Endothelial cell (in vitro differentiated cells): ENCODE measurements at places on chromosomes 7 and 10.

DNA sequence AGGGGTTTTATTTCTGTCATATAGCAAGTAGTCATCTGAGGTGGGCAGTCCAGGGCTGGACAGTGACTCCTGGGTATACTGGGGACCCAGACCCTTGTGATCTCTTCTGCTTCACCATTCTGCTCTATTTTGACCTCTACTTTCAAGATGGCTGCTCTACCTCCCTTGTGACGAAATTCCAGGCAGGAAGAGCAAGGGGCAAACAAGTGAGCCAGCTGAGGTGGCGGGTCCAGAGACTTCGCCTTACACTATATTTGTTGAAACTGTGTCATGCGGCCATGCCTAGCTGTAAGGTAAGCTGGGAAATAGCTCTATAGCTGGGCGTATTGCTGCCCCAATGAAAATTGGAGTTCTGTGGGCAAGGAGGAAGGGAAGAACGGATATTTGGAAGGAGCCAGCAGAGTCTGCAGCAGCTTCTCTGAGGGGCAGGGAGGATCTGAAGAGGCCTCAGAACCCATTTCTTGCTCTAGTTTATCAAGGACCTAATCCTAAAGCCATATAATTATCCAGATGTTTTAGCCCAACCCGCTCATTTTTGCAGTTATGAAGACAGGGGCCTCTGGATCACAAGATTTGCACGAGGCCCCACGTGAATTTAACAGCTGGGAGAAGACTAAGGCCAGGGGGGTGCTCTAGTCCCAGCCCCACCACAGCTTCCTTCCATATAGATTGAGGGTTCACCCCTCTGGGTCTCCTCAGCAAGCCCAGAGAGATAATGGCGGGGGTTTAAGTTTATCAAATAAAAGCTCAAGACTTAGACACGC lies 7.7 kb upstream of the CPA1 start:
- DNase-seq: no peak

DNA sequence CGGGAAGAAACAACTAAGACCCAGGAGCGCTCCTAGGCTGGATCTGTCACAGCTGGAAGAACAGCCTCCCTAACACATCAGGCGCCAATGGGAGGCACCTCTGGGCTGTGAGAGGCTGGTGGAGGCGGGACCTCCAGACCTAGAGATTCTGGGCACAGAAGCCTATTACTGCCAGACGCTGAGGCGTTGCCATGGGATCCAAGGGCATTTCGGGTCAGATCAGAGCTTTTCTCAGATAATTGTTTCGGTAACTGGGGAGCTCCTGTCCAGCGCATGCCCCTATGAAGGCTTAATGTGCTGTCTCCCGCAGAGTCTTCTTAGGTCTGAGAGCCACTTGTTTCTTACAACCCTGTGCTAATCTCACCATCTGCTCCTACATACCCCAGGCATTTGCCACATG lies 339.2 kb downstream of the ZNF716 start:
- DNase-seq: no peak

DNA sequence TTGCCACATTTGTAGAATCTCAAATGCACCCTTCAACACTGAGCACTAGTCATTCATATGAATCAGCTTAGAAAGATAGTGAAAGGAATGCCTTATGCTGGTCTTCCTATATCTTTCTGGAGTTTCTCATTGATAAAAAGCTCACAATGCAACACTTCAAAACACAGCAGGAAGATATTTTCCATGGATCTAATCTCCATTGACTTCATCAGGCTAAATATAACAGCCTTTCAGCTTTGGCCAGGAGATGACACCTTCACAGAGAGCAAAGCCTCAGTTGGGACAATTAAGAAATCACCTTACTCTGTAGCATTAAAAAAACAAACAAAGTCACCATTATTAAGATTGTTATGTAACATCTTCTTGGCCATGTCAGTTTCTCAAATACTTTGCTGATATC lies 6.7 kb downstream of the NRP1 start:
- DNase-seq: no peak

GRCh38 chr7:28621369-28621841 lies 209.1 kb downstream of the CREB5 start:
- no peak for DNase-seq

DNA sequence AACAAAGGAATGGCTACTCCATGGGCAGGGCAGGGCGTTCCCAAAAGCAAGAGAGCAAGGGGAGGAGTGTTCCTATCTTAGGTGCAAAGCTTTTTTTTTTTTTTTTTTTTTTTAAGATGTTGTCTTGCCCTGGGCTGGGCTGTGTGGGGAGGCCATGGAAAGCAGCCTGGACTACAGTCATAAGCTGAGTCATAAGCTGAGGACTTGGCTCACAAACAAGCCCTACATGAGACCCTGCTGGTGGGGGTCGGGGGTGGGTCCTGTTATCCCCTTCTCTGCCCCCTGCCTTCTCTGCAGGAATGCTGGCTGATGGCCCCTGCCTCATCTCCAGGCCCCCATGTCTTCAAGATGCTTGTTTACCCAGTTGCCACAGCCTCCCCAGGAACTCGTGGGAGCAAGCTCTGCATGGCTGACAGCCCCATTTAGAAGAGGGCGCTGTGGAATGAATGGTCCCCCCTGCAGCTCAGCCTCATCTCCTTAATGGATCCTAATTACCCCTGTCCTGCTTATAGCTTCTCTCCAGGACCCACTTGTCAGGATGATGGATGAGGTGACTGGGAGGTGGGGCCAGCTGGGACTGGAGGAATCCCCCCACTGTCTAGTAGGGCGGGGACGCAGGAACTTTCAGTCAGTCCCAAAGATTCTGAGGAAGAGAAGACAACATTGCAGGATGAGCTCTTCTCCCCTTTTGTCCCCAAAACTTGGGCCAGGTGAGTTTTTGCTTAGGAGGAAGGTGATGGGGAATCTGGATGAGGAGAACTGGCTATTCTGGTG lies 340.8 kb upstream of the PODXL start:
- DNase-seq: no peak

- DNase-seq: no peak
Measured at GRCh38 chr10:23412223-23412622, 26.7 kb upstream of the OTUD1 start.

- no peak for DNase-seq
Measured at GRCh38 chr7:125857606-125858005, 928.0 kb upstream of the POT1 start.

GRCh38 chr7:121019018-121019417 lies 30.5 kb downstream of the CPED1 start:
- DNase-seq: no peak

GRCh38 chr10:109915566-109915965 lies 7.7 kb downstream of the XPNPEP1 start:
- no peak for DNase-seq

DNA sequence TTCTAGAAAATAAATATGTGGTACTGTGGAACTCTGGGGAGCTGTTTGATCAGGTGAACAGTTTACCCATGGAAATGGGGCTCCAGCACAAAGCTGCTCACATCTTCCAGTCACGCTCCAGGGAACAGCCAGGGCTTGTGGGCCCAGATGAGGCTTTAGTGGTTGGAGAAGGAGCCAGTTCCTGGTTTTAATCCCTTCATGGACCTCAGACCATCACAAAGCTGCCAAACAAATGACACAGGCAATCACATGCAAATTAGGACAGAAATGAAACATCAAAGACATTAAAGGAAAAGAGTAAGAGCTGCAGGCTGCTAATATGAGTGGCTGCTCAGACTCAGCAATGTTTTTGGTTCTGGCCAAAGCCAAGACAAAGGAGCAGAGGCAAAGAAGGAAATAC lies 2.2 kb upstream of the ATP6V0E2 start:
- DNase-seq: no peak

DNA sequence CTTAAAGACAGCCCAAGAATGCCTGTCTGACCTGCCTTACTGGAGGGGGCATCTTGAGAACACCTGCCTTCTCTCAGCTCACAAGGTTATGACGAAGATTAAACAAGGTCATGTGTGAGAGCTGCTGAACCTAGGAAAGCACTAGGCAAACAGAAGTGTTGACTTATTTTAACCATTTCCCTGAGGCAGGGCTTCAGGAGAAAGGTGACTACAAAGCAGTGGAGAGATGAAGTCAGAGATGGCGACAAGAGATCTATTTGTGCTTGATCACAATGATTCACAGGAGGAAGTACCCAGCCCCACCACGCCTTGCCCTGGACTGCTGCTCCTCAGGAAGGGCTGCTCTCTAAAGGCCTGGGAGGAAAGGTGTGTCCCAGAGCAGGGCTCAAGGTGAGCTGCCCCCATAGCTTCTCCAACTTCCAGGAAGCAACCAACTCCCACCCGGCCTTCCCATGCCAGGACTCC lies 27.8 kb downstream of the STN1 start:
- no peak for DNase-seq

- no peak for DNase-seq
Measured at GRCh38 chr10:129771576-129771975, 192.5 kb downstream of the EBF3 start.
